Mesendoderm (in vitro differentiated cells): ENCODE measurements at places on chromosomes 3 and 15.

GRCh38 chr3:104137116-104137515 is 1229.6 kb upstream of the ALCAM start:
- H3K4me3 ChIP-seq = no peak overlapping the region
- H3K4me1 ChIP-seq = no peaks in the 10 kb centered on the region
- no peak overlapping the region for H3K27ac ChIP-seq
- DNase-seq = no peak

- no peak overlapping the region for H3K4me3 ChIP-seq
- no peaks in the 10 kb centered on the region for H3K27me3 ChIP-seq
- DNase-seq = peak; percentile 80
- no peaks in the 10 kb centered on the region for H3K36me3 ChIP-seq
- H3K4me1 ChIP-seq = peaks cover 11% of the 10 kb centered on the region
Measured at GRCh38 chr15:98785807-98786621, 137.7 kb downstream of the IGF1R start.

DNA sequence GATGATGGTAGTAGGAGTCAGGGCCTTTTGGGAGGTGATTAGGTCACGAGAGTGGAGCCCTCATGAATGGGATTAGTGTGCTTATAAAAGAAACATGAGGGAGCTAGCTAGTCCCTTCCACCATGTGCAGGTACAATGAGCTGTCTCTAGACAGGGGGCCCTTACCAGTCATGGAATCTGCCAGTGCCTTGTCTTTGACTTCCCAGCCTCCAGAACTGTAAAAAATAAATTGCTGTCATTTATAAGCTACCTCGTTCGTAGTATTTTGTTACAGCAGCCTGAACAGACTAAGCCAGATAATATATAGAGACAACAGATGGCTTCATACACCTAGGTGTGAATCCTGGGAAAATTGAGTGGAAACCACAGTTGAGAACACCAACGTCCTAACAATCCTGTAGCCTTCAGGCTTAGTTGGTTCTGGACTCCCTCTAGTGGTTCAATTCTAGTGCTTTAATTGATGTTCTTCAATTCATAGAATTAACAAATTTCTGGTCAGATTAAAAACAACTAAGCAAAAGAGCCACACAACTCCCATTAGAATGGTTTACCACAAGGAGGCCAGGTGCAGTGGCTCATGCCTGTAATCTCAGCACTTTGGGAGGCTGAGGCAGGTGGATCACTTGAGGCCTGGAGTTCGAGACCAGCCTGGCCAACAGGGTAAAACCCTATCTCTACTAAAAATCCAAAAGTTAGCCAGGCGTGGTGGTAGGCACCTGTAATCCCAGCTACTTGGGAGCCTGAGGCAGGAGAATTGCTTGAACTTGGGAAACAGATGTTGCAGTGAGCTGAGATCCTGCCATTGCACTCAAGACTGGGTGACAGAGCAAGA is 21.3 kb upstream of the GATM start:
- no peak overlapping the region for H3K4me3 ChIP-seq
- no peaks in the 10 kb centered on the region for H3K27me3 ChIP-seq
- no peak overlapping the region for H3K27ac ChIP-seq
- H3K36me3 ChIP-seq = no peaks in the 10 kb centered on the region
- no peaks in the 10 kb centered on the region for H3K4me1 ChIP-seq

- no peaks in the 10 kb centered on the region for H3K36me3 ChIP-seq
- no peak for DNase-seq
- peaks cover 9% of the 10 kb centered on the region for H3K4me1 ChIP-seq
Measured at GRCh38 chr3:187568171-187568570, 102.0 kb downstream of the SST start.

- H3K27ac ChIP-seq = no peak overlapping the region
- H3K27me3 ChIP-seq = no peaks in the 10 kb centered on the region
- H3K4me1 ChIP-seq = no peaks in the 10 kb centered on the region
- H3K36me3 ChIP-seq = no peaks in the 10 kb centered on the region
- DNase-seq = peak; percentile 25
Measured at GRCh38 chr3:8845641-8846040, 76.2 kb upstream of the OXTR start.
